COR-L47 (cell line): ENCODE measurements at places on chromosomes 5 and 9.

DNA sequence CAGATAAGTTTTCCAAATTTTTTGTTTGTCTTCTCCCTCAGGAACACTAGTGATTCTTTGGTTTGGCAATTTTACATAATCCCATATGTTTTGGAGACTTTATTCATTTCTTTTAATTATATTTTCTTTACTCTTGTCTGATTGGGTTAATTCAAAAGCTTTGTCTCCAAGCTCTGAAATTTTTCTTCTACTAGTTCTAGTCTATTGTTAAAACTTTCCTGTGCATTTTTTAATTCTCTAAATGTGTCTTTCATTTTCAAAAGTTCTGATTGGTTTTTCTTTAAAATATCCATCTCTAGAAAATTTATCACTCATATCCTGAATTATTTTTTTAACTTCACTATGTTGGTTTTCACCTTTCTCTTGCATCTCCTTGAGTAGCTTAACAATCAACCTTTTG, 92.2 kb downstream of the INVS start:
- DNase-seq = no peak

- no peak for DNase-seq
Observed at GRCh38 chr9:133989625-133990365, 2.3 kb downstream of the VAV2 start.

DNA sequence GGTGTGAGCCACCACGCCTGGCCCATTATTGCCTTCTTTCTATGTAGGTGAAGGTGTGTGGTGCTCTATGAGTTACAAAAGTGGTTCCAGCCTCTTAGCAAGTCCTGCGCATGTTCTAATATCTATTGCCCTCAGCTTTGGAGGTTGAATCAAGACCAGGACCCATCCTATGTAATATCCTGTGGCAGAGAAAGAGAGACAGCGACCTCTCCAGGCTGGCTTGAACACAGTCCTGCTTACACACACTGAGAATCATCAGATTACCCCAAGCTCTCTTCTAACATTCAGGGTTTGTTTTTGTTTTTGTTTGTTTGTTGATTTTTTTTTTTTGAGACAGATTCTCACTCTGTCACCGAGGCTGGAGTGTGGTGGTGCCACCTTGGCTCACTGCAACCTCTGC, 94.7 kb upstream of the OSMR start:
- DNase-seq = no peak

GRCh38 chr9:128552744-128553440, 505 bp downstream of the SPTAN1 start:
- DNase-seq = peak; percentile 76

DNA sequence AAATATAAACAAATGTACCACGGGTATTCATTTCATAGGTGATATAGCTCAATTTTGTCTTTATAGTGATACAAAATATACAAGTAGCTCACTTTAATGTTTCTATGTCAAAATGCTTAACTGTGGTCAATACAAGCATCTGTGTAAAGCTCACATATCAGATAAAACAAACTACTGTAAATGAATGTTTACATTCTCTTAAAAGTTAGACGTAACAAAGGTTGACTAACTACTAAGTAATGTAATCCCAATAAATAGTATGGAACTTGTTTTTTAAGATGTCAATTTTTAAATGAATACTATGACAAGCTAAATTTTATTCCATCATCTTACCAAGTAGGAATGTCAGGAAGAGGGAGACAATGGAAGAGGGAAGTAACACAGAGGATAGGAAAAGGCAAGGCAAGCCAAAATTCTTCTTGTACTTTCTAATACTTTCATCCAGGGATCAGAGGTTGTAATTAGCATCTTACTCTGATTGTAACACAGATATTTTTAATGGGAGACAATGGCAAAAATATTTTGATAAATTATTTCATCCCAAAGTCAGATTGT, 105.5 kb downstream of the STRBP start:
- no peak for DNase-seq

DNA sequence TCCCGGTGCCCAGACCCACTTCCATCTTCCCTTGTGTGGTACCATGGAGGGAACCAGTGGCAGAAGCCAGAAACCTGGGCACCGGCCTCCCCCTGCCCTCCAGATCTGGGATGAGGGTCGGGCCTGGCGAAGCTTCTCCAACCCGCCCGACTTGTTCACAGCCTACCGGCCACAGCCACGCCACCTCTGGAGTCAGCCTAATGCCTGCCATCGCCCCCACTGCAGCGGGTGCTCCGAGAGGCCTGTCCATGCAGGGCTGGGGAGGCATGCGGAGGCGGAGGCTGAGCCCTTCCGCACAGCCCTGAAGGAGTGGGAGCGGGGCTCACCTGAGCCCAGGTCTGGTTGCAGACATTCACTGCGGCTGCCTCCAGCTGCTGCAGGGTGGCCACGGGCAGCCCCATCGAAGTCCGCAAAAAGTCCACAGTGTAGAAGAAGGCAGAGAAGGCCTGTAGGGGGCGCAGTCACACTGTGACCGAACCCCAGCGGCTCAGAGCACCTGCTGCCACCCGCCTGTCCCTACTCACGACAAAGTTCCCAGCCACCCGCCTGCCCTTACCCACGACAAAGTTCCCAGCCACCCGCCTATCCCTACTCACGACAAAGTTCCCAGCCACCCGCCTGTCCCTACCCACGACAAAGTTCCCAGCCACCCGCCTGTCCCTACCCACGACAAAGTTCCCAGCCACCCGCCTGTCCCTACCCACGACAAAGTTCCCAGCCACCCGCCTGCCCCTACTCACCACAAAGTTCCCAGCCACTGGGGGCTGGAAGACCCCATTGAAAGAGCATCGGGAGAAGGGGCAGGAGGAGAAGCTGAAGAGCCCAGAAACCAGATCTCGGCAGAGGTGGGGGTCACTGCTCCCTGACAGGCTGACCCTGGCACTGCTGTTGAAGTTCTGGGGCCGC, 3.8 kb upstream of the NPDC1 start:
- peak; percentile 62 for DNase-seq

- no peak for DNase-seq
Observed at GRCh38 chr9:13588151-13589033, 308.9 kb upstream of the MPDZ start.

GRCh38 chr5:95746722-95747679, 15.9 kb downstream of the RHOBTB3 start:
- no peak for DNase-seq

DNA sequence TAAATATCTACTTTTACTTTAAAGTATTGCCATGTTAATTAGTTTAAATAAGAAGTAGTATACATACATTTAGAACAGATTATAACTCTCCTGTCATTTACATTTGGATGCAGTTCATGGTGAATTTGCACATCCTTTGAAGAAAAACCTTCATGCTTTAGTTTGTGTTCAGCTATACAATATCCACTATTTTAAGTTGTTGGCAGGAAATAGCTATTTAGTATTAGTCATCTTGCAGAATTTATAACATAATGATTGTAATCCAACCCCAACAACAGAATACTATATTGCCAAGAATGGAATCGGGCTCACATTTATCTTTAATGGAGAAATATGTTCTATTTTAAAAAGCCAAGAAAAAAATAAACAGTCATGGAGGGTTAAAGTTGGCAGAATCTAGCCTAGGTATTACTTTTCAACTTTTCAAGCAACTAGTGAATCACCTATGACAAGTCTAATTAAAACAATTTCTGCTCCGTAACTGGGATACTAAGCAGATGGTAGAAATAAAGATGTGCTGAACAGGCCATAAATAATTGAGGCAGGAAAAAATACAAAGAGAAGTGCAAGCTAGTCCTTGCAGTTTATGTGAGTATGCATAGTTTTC, 1170.6 kb upstream of the NUDT12 start:
- DNase-seq = no peak

- no peak for DNase-seq
Observed at GRCh38 chr9:79151791-79152190, 420.0 kb upstream of the TLE4 start.

DNA sequence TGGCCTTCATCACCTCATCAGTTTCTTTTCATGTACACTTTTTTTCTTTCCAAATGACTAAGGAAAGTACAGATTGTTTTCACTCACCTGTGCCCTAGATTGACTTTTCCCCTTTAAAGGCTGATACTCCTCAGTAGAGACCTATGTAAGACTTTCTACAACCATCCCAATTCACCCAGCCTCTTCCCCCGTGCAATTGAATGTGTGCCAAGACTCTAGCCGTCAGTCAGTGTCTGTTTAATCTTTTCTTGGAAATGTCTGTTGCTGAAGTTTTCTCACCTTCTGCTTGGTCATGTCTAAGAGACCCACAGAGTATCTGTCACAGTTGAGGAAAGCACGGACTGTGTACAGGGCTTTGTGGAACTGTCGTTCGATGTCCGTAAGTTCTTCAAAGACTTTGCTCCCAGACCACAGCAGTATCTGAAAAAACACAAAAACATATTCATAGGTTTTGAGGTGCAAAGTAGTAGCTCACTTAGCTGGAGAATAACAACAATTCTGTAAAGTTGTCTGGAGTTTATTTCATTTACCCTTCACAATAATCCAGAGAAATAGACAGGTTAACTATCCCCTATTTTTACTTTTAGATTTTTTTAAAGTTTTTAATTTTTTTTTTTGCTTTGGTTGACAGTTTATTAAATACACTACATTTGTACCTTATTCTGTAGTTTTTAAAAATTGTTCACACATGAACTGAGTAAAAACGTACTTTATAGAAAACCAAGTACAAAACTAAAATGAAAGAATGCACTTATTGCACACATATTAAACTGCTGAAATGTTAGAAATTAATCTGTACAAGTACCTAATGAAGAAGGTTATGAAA, 13.6 kb downstream of the PDE6A start:
- no peak for DNase-seq

DNA sequence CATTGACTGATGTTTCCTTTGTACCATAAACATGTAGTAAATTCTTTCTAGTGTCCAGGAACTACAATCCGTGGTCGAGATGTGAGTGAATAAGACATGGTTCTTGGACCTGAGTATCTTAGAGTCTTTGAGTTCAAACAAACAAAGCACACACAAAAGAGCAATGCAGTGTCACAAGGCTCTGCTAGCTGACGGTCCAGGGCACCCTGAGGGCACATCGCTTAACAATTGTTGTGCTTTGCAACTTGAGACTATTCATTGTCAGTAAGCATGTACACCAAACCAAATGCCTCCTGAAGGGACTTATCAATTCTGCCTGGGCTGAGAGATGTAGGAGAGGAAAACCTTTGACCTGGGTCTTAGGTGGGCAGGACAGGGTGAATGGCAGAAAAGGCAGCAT, 84.8 kb downstream of the CAMK4 start:
- no peak for DNase-seq

GRCh38 chr9:109132567-109133021, 12.8 kb upstream of the TMEM245 start:
- no peak for DNase-seq

GRCh38 chr5:100768221-100768620, 134.9 kb downstream of the ST8SIA4 start:
- no peak for DNase-seq

- no peak for DNase-seq
Observed at GRCh38 chr5:56983593-56984361, 31.9 kb upstream of the MIER3 start.

- DNase-seq = no peak
Observed at GRCh38 chr9:133842174-133842573, 104.0 kb upstream of the SARDH start.

- DNase-seq = no peak
Observed at GRCh38 chr5:60551250-60551649, 148.7 kb downstream of the DEPDC1B start.

GRCh38 chr5:29642601-29643000, 1550.9 kb upstream of the CDH6 start:
- no peak for DNase-seq

- DNase-seq = no peak
Observed at GRCh38 chr5:152811988-152812387, 406.9 kb upstream of the NMUR2 start.

GRCh38 chr5:178527458-178528307, 62.5 kb downstream of the COL23A1 start:
- DNase-seq = no peak

DNA sequence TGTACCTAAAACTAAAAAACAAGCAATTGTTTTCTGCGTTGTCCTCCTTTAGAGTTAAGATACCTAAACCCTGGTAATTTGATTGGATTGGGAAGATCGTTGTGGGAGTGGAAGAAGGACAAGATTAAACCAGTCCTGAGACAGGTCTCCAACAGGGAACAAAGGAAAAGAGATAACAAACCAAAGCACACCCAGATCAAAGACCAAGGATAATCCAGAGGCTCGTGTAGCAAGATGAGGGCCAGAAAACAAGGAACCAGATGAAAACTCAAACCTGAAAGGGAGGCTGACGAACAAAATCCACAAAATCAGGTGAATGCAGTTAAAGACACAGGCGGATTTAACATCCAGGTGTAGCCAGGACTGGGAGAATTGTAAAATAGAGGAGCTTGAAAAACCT, 618.1 kb downstream of the SLCO4C1 start:
- no peak for DNase-seq

GRCh38 chr9:124960409-124960752, 19.5 kb upstream of the GOLGA1 start:
- DNase-seq = no peak

DNA sequence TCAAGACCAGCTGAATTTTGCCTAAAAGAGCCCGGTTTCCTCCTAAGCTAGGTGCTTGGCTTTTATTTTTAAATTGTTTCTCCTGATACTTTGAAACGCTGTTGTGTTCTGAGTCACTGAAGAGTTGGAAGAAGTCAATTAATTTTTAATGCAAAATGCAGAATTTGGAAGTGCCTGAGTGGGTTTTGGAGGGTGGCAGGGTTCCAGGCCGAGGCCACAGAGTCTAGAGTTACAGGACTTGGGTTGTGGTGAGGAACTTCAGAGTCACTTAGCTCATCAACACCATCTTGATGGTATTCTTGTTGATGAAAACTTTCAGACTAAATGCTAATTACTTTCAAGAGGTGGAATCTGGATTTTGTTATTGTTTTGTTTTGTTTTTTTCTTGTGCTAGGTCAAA, 130.6 kb downstream of the PDZD2 start:
- DNase-seq = no peak

- DNase-seq = no peak
Observed at GRCh38 chr9:128143525-128144238, 5.6 kb upstream of the LCN2 start.

DNA sequence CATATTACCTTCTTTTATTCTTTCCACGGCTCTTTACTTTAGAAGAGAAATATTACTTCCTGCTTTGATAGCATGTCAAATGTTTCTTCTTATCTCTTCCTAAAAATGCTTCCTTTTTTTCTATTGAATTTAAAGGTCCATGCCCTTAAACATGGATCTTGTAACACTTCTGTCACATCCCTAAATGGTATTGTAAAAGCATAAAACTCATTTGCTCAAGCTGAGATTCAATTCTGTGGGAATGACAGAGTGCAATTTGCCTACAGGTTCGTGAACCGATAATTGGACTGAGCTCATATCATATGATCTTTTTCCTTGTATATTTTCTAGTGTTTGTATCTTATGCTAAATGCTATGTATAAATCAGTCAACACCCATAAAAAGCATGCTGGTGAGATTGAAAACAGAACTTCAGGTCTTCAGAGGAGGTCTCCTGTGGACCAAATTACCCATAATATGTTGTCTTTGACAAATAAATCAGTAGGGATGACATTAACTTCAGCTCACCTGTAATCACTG, 429.3 kb downstream of the TMEM232 start:
- peak; percentile 11 for DNase-seq

DNA sequence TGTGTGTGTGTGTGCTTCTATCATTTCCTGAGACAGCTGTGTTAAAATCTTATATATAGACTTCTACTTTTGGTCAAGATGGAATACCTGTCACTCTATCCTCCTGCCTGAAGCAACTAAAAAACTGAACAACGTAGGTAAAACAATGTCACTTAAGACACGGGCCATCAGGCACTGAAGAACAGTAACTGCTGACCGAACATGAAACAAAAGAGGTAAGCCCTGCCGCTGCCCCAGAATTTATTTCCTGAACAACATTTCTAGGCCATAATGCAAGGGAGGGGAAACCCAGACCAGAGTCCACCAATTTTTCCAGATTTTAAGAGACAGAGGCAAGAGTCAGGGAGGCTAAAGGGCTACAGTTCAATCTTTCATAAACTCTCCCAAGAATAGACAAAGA, 156.0 kb downstream of the CDC42SE2 start:
- no peak for DNase-seq
